ENCODE measurements at places on chromosomes 2 and 18.
A peak's percentile ranks its signal among the peaks of the same experiment; 100 is the strongest.

DNA sequence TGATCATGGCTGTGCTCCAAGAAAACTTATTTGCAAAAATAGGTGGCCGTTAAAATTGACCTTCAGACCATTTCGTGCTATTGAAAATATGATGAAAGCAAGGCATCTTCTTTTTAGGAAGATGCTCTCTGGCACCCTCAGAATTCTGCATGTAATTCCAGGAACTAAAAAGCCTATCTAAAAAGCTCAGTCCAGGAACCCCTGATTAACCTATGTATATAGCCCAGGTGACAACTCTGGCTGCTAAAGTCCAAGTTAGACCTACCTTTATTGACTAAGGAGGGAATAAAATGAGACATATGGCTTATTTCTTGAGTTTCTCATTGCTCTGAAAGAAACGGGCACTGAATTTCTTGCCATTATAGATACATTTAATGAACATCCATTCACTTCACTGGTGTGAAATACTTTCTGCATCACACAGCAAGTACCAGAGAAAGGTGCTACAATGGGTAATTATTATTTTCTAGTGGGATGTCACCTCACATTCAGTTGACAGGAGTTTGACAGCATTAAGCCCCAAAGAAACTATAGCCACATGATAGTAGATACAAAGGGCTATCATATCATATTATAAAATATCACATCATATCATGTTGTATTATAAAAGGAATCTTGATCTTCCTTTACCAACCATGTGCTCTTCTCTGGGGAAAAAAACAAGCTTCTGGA is 83.8 kb downstream of the EPHA4 start:
- DNase-seq, result no peak

DNA sequence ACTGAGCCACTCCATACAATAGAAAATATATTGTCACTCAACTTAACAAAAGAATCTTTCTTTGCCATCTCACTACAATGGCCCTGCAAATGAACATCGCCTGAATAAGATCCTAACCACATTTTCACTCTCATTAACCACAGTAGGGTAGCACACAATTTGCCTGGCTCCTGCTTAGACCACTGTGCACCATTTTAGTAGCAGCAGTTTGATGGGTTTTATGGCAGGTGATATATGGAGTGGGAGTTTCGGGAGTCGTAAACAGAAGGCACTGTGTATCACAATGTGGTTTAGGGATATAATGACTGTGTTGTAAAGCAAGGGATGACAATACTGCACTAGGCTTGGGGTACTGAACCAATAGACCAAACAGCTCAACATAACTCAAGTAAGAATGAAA is 617.4 kb downstream of the BCL11A start:
- no peak for DNase-seq

DNA sequence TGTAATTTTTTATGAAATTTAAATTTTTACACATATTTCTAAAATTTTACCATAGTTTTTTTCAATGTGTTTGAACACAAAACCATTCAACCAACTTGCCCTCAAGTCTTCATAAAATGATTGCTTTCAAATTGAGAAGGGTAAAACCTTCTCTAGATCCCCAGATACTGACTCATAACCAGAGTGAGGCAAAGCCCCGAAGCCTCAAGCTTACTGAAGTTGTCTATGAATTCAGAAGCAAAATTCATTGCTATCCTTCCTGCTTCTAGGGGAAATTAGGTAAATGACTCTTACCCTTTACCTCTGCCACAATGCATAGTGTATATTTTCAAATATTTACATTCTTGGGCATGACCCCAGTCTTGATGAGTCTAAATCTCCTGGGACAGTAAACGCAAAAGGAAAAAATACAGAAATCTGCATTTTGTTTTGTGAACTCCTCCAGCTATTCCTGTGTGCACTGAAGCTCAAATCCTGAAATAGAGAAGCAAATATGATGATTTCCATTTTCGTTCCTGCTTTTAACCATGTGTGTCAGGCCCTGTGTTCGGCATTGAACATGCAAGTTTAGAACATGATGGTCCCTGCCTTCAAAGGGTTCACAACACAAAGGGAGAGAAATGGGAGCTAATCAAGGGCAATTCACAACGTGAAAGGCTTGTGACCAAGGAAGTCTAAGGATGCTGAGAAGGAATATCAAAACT is 246.3 kb downstream of the SUCLG1 start:
- no peak for DNase-seq

DNA sequence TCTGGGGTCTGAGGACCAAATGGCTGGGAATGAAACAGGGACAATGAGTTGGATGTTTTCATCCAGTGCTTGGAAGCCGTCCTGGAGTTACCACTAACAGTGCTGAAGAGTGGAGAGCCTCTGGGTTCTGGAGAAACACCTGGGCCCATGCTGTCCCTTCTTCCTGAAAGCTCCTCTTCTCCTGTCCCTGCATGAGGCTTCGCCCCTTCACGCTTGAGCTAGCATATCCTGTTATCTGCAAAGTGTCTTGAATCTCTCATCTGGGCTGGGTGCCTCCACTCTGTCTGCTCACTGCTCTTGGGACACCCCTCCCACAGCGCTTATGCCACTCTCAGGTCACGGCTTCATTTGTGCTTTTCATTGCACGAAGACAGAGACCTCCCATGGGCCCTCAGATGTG is 154.5 kb downstream of the MYCN start:
- no peak for DNase-seq

DNA sequence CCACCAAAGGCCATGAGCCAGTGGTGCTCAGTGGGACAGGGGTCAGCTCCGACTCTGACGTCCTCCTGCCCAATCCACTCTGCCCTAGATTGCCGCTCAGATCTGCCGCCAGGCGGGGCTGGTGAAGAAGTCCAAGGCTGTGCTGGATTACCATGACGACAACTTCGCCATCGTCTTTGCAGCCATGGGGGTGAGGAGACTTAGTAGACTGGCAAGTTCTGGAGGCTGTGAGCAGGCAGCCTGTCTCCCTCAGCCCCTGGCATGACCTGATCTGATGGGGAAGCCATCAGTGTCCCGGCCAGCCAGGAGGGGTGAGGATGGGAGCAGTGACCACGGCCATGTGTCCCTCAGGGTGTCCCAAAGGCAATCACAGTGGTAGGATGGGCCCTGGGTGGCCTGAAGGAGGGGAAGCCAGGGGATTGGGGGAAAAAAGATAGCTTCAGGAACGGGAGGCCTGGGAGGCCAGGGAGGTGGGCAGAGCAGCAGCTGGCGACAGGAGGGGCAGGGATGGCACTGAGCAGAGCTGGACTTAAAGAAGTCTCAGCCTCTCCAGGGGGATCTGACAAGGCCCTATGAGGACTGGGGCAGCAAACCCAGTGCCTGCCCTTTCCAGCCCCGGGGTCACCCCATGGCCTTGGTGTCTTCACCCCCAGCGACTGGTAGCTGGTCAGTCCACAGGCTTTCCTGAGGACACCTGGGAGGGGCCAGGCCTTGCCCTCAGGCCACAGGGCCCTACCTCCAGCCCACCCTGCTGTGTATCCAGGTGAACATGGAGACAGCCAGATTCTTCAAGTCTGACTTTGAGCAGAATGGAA is 17.4 kb upstream of the ANKRD53 start:
- peak; percentile 16 for DNase-seq

DNA sequence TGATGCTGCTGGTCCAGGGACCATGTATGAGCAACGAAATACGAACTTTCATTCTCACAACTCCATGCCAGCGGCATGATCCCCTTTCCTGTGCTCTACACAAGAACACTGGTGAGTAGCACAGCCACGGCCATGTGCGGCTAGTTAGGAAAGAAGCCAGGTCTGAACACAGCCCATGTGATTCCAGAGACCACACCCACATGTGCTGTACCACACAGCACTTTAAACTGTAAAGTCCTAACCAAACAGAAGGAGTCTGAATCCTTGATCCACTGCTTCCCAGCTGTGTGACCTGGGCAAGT is 33.0 kb upstream of the ACAA2 start:
- DNase-seq, result no peak

DNA sequence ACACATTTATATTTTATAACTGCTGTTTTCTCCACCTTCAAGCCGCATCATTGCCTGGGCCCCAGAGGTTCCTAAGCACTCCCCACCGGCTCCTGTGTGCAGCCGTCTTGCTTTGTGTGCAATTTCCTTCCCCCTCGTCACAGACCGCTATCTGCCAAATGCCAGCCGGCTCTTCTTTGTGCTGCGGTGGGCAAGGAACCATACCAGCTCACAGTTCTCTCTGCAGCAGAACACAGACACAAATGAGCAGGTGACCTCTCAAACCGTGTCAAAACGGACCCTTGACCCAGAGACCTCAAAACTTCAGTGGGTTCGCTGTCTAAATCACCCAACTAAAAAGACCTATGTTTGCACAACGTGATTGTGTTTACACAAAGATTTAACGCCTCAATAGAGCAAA is 58.2 kb downstream of the KLF7 start:
- DNase-seq, result no peak

DNA sequence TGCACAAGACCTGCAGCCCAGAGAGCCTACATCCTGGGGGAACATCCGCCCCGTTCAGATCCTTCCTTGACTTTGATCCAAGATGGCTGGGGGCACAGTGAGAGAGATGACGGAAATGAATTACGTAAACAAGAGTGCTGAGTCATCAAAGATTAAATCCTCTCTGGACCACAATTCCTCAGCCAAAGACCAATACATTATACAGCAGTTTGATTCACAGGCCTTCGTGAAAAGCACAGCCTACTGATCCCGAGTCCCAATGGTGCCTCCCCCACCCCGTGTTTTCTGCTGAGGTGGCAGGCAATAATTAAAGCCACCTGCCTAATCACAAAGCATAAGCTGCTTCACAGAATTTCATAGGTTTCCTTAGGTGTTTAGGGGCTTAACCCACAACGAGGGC is 43.0 kb downstream of the MYO5B start:
- no peak for DNase-seq

GRCh38 chr18:24055009-24055804 is 40.7 kb downstream of the TTC39C start:
- DNase-seq, result no peak

DNA sequence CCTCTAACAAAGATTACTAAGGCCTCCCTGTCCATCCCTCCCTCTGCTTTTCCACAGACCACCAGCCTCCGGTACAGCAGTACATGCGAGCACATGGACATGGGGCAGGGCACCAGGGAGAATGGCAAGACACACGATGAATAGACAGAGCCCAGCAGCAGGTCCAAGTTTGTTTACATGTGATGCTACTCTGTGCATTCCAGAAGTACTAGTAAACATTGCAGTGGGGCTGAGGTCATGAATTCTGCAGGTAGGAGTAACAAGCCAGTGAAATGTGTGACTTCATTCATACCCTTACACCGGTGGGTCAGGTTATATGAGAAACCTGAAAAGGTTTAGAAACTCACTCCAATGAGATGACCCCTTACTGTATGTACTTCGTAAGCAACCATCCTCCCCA is 205.7 kb downstream of the BCL11A start:
- DNase-seq, result no peak

DNA sequence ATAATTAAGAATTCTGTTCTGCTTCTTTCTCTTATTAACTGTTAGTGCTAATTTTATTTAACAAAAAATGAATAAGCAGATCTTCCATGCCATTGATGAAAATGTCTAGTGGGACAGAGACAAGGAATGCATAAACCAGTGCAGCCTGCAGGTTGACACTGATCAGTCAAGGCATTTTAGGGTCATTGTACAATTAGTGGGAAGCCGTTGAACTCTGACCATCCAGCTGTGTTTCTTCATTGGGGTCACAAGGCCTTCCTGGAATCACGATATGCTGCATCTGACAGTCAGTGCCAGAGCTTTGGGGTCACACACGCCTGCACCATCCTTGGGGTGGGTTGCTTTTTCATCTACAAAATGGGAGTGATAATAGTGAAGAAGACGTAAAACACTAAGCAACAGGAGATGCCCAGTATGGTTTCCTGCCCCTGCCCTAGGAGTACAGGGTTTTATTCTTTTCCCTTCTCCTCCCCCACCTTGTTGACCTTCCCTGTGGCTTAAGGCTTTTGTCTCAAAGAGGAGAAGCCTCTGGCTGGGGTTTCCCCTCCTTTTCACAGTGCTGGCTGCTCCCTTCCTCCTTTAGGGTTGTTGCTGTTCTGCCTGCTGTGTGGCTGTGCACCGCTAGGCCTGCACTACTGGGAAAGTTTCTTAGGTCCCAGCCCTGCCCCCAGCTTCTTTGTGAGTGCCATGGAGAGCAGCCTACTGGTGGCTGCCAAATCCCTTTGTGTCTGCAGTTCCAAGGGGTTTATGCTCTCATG is 245.6 kb downstream of the TPGS2 start:
- DNase-seq, result no peak

DNA sequence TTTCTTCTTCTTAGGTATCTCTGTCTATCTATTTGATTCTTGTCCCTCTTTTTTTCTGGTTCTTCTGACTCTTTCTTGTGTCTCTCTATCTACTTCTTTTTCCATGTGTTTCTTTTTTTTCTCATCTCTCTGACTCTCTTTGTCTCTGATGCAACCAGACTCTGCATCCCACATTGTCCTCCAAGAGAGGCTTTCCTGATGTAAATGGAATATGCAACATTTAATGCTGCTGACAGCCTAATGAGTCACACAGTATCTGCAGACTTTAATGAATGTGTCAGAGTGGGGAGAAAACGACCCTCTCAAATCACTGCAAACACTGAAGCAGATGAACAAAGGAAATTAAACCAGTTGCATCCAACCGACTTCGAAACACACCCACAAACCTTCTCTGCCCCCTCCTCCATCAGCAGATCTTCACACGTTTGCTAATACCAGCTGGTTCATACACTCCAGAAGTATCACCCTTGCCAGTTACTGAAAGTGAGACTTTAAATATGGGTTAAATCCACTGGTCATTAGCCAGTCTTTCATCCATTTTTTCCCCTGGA is 351.5 kb downstream of the TXNL1 start:
- DNase-seq, result no peak

DNA sequence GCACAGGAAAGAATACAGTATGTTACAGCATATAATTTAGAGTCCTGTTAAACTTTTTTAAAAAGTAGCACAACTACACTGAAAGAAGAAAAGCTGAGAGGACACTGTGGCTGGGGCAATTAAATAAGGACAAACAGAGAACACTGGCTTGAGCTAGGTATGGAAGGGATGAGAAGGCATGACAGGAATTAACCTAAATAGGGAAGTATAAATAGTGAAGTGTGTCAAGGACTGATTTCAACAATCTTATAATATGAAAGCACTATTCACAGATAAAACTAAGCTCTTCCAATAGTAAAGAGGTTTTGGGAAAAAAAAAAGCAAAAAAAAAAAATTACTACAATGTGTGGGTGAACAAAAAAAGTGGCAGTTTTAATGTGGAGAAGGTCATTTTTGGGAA is 45.5 kb downstream of the PPP3R1 start:
- no peak for DNase-seq

GRCh38 chr2:13666582-13667414 is 950.1 kb downstream of the TRIB2 start:
- no peak for DNase-seq

GRCh38 chr2:203730883-203731282 is 24.4 kb downstream of the CD28 start:
- no peak for DNase-seq

- DNase-seq, result no peak
These were observed 98.4 kb upstream of the OSR1 start for GRCh38 chr2:19456705-19457309.

- DNase-seq, result no peak
These were observed 97.2 kb upstream of the GPC1 start for GRCh38 chr2:240338274-240338673.

Measured in activated T-cell treated with anti-CD3 and anti-CD28 coated beads, Interleukin-2, amount 50 U/mL, for 48 hours (primary cell).